Left renal pelvis (tissue), 4 donors: ENCODE measurements at places on chromosomes 16 and 17. TPM values are rescaled to one million over a fixed set of nuclear protein-coding genes. Genes with fewer than 3 reads are reported as not detected.

DNA sequence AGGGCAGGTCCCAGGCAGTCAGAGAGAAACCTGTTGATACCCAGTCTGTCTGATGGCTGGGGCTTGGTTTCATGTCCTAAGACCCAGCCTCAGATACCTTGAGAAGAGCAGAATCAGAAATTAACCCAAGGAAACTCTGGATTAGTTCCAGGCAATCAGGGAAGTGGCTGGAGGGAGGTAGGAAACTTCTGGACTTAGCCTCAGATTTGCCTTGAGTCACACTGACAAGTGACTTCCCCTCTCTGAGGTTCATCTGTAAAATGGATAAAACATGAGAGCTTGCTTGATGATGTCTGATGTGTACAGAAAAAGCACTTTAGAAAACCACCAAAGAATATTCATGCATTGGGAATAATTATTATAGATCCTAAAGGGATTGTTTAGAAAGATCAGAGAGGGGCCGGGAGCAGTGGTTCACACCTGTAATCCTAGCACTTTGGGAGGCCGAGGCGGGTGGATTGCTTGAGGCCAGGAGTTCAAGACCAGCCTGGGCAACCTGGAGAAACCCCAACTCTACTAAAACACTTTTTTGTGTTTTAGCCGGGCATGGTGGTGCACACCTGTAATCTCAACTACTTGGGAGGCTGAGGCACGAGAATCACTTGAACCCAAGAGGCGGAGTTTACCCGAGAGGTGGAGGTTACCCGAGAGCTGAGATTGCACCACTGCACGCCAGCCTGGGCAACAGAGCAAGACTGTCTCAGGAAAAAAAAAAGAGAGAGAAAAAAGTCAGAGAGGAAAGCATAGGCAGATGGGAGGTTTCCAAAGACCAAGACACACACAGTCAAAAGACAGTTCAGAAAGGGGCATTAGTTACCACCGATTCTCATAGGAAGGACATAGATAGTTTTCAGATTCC, 3.8 kb downstream of the CIITA start:
- DNase-seq, result no peak

DNA sequence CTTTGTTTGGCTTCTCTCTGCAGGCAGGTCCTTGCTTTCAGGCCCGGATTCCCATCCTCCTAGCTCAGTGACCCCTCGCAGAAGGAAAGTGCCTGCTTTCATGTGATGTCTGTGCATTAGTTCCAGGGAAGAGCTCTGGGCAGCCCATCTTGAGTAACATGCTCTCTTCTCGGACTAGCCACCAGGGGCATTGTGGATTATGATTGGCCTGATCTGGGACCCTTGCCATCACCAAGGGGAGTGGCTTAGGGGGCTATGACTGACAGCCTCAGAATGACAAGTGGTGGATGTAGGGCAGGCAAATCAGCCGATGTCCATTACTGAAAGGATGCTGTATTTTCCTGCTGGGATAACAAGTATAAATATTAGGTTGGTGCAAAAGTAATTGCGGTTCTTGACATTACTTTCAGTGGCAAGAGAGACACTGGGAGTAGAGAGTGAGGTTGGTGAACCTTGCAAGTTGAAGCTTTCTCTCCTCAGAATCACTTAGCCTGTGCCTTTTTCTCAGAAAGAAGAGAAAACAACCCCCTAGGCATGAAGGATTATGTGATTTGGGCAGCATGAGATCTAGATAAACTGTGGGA, 71.5 kb upstream of the MPHOSPH6 start:
- no peak for DNase-seq

ZSCAN10 gene
- polyA plus RNA-seq, result not detected

KRT9 gene
- polyA plus RNA-seq, result not detected

DNA sequence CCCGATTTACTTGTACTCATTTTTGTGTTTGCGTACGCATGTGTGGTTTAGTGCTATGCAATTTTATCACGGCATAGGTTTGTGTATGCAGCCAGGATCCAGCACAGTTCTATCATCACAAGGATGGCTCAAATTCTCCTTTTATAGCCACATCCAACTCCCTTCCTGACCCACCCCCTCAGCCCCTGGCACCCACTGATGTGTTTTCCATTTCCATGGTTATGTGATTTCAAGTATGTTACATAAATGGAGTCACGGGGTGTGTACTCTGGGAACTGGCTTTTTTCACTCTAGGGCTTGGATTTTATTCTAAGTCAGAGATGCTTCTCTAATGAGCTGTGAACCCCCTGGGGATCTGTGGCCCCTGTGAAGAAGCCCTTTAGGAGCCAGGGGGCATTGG, 16.8 kb downstream of the IL4R start:
- DNase-seq, result no peak

- no peak for DNase-seq
Observed at GRCh38 chr16:74605746-74606520, 981 bp downstream of the GLG1 start.

SEZ6L2 gene
- 11.0 TPM for polyA plus RNA-seq

SPATA22 gene
- polyA plus RNA-seq, result 0.39 TPM

ZNF469 gene
- polyA plus RNA-seq, result 6.8 TPM

CLEC19A gene
- polyA plus RNA-seq, result not detected

DNA sequence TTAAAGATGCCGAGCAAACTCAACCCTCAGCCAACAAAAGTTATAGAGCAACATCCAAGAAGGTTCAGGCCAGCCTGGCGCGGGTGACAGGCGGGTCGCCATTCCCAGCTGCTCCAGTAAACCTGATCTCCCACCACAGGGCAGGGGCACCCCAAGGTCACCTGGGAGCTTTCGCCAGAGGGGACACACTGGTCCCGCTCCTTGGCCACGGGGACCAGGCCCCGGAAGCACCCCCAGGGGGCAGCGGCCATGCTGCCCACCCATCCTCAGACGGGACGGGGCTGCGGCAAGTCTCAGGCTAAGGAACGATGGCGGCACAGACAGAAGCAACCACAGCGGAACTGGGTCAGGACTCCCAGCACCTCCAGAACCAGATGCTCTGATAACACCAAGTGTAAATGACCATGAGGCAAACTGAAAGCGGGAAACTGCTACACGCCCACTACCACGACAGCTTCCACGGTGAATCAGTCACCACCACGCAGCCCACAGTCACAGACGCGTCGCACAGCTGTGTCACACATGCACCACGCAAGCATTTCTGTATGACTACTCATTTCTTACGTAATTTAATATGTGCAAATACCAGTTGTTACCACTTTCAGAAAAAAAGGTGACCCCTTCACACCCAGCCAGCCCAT, 14.1 kb upstream of the CCDC154 start:
- DNase-seq, result no peak

DNA sequence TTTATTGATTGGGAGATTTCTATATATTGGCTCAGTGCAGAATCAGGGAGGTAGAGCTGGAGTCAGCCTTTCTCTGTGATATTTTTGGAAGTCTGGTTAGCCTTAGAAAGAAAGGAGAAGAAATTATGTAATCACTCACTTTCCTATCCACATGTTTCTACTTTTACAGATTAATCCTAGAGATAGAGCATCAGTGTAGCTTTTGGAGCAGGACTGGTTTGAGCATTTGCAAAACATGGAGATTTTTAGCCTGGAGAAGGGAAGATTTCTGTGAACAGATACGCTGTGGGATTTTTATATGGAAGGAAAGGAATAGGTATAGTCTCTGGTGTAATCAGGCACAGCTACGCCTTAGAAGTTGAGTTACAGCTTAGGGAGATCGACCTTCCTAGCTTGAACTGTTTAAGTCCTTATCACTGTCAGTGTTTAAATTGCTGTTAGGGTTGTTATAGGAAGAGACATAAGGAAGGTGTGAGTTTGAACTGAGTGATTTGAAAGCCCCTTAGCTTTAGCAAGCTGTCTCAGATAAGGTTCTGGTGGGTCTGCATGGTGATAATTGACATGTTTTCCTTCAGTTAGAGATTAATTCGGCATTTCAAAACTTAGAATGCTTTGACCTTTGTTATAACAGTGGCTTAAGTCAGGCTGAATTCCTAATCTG, 20.5 kb downstream of the METTL9 start:
- DNase-seq, result no peak

GRCh38 chr17:36934144-36934691, 3.1 kb upstream of the LHX1 start:
- no peak for DNase-seq

PDF gene
- polyA plus RNA-seq, result 2.5 TPM

CPHXL2 gene
- 0.19 TPM for polyA plus RNA-seq

DNA sequence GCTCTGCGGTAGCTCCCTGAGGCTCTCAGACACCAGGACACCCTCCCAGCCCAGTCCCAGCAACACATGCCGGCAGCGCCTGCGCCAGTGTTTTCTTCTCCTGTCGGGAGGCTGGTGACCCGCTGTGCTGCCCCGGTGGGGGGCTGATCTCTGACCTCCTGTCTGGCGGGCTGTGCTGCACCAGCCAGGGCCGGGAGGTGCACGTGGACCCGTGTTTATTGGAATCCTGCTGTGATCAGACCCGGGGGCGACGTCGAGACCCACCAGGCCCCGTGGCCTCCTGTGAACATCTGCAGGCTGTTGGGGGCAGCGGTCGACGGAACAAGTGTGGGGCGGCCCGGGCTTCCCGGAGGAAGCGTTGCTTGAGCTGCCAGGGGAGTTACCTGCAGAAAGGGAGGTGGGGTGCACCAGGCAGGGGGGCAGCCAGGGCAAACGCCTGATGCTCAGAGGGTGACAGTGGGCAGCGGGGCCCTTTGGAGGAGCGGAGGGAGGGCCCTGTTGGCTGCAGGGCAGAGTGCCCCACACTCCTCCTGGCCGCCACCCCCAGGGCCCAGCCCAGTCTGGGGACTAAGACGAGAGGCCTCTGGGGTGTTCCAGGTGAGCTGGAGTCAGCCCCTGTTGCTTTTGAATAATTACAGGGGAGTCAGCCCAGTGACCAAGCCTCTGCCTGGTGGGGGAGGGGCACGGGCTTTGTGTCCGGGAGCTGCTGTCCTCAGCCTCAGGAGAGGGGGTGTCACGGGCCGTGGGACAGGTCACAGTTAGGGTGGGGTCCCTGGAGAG, 2.3 kb upstream of the SSTR5 start:
- DNase-seq, result no peak

- DNase-seq, result no peak
Observed at GRCh38 chr16:87132361-87133014, 184.7 kb downstream of the C16orf95 start.

EXOC7 gene
- polyA plus RNA-seq, result 167 TPM

DNA sequence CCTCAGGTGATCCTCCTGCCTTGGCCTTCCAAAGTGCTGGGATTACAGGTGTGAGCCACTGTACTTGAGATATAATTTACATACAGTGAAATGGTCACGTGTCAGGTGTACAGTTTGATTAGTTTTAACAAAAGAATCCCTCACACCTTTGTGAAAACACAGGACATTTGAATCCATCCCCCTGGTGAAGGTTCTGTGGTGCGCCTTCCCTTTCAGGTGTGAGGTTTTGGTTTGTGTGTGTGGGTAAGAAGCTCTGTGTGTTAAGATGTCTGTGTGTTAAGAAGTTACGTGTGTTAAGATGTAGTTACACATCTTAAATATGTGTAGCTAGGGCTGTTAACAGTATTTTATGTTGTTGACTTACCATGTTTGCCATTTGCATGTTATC, 4.4 kb downstream of the SEC14L1 start:
- DNase-seq, result no peak

GRCh38 chr16:87970186-87970585, 19.0 kb downstream of the BANP start:
- DNase-seq, result no peak

TRIM72 gene
- 0.11 TPM for polyA plus RNA-seq

GRCh38 chr17:5365831-5366230, 53.6 kb downstream of the NUP88 start:
- no peak for DNase-seq

- DNase-seq, result no peak
Observed at GRCh38 chr17:19273731-19274130, 36.6 kb downstream of the EPN2 start.

ABCC11 gene
- polyA plus RNA-seq, result 0.42 TPM

DNA sequence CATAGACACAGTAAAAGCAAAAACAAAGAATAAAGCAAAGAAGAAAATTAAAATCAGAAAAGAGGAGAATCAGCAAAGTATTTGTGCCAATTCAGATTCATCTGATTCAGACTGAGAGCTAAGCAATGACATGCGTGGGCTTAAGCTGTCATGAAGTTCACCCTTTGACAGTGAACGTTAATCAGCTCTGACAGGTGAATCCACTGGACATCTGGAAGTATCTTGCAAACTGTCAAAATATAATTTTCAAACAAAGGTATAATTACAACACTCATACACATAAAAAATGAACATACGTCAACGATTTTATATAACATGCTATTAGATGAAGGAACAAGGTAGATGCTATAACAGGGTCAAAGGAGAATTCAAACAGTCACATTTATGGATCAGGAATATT, 596.3 kb upstream of the SALL1 start:
- DNase-seq, result no peak

KRTAP1-1 gene
- not detected for polyA plus RNA-seq

DNA sequence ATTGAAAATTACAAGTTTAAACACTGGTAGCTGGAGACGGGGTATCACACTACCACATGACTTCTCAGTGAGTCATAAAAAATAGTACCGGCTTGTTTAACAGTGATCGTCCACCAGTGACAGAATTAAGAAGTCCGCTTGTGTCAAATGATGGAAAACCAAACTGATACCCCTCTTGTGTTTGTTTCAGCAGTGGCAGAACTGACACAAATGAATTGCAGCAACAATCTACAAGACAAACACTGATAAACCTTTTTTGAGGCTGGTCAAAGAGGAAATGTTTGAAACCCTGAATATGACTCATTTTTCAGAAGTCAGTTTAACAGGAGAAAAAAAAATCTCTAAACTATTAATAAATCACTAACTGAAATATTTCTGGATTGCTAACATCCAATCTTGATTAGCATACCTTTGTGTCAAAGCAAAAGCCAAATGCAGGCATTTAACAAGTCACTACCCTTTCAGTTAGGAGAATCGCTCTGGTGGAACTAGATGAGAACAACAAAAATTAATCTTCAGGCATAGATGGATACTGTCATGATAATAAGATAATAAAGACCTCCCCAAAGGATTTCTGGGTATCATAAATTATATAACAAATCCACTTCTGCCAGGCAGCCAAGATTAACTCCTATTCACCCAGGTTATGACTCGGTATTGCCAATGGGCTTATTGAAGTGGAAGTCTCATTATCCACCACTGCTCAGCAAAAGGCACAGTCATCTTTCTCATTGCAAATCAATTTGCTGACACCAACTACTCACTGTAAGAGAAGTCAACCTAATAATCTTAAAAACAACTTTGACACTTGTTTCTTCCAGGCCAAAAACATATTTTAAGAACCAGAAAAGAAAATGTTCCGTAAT, 20.8 kb downstream of the DCUN1D3 start:
- no peak for DNase-seq

DNA sequence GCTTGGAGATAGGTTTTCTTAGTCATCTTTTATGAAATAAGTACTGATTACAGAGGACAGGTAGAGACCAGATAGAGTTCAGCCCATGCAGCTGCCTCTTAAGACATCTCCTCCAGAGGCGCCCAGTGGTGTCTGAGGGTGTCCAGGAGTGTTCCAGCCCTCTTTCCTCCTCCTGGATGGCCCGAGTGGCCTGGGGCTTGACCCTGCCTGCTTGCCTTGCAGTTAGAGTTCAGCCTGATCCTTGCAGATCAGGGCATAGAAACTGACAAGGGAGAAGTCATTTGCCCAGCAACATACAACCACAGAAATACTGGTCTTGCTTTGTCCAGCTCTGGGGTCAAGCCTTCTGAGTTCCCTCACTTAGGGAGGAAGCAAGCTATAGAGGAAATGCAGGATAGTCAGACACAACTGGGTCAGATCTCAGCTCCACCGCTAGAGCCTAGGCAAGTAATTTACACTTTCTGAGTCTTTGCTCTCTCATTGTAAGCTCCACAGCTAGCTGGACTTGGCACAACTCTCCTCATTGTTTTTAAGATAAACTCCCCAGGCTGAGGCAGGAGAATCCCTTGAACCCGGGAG, 3.6 kb upstream of the CCL1 start:
- no peak for DNase-seq
